ENCODE measurements at places on chromosomes 16 and 17.

GRCh38 chr16:53457670-53458069 is 23.4 kb downstream of the RBL2 start:
- peak; percentile 90 for DNase-seq

GRCh38 chr17:79991924-79992648 is 43.6 kb downstream of the TBC1D16 start:
- DNase-seq: no peak

DNA sequence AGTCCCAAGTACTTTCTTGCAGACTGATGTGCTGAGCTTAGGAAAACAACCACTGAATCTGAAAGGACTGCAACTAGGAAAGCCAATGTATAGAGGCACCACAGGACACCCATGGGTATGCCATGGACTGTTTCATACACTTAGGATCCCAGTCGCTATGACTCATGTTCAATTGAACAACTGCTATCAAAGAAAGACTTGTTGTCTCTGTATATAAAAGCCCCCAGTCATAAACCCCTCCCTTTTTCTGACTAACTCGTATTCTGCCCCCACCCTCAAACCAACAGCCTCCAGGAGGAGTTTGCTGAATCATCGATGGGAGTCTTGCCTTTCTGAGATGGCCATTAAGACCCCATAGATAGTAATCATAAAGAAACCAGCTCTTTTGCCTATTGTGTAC is 205.4 kb downstream of the ANKFN1 start:
- no peak for DNase-seq

GRCh38 chr17:17200311-17200710 is 5.8 kb downstream of the PLD6 start:
- DNase-seq: no peak

GRCh38 chr17:27346228-27346899 is 52.5 kb downstream of the WSB1 start:
- no peak for DNase-seq

DNA sequence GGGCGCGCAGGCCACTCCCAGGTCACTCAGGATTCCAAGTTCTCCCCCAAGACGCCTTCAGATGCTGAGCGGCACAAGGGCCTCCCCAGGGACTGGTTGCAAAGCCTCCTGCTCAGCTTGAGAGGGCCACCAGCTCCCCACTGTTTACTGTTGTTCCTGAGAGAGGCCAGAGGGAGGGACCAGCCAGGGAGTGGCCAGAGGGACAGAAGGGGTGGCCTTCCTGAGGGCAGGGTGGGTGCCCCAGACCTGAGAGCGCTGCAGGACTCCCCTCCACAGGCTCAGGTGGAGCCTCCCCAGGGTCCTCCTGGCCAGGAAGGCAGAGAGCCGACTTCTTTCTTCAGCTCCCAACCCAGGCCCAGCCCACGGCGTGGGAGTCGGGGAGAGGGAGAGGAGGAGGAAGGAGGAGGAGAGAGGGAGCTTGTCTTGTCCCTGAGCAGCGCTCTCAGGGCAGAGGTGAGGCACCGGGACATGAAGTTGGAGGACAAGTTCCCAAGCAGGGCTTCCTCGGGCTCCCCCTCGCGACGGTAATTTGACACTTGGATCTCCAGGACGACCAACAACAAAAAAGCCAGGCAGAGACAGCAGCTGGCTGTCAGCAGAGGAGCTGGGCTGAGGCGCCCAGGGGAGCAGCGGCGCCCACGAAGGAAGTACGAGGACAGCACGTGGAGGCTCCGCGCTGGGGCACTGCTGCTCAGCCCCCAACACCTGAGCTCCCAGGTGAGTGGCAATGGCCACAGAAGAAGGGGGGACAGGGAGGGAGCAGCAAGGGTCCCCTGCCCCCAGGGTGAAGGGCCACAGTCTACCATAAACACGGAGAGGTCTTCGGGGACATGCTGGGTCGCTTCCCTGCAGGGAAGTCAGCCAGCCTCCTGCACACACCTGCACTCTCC is 497 bp downstream of the SMIM5 start:
- peak; percentile 62 for DNase-seq

- DNase-seq: peak; percentile 23
Measured at GRCh38 chr17:16304830-16305229, 48.4 kb downstream of the CENPV start.

GRCh38 chr17:38815576-38816193 is 9.4 kb downstream of the CWC25 start:
- peak; percentile 64 for DNase-seq

GRCh38 chr17:29575511-29576213 is 7.2 kb downstream of the TP53I13 start:
- DNase-seq: no peak

- no peak for DNase-seq
Measured at GRCh38 chr17:74334393-74335039, 8.5 kb downstream of the KIF19 start.

DNA sequence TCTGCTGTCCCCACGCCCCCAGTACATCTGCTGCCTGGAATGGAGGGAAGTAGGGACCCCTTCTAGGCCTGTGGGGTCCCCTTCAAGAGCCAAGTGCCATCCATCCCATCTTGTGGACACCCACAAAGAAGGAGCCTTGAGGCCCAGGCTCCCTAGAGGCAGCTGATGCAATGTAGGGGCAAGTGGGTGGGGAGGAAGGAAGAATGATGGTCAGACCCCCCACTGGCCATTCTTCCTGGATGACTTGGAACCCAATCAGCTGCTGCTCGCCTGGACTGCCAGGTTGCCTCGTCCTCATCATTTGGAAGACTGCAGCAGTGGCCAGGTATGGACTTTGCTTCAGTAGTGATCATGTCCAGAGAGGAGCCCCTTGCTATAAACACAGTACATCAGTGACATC is 48.9 kb downstream of the SMPD3 start:
- no peak for DNase-seq

DNA sequence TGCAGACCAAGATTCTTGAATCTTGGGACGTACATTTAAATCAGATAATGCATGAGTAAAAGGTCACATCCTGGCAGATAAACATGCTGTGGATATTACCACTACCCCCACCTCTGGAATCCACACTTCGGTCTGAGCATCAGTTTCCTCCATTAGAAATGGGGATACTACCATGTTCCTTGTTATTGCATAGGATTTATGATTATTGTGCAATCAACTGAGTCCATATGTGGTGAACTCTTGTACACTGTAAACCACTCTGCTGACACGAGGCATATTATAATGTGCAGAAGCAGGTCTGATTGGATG is 108.7 kb downstream of the VAT1L start:
- DNase-seq: no peak

- DNase-seq: no peak
Measured at GRCh38 chr17:56583772-56584171, 9.7 kb upstream of the NOG start.

DNA sequence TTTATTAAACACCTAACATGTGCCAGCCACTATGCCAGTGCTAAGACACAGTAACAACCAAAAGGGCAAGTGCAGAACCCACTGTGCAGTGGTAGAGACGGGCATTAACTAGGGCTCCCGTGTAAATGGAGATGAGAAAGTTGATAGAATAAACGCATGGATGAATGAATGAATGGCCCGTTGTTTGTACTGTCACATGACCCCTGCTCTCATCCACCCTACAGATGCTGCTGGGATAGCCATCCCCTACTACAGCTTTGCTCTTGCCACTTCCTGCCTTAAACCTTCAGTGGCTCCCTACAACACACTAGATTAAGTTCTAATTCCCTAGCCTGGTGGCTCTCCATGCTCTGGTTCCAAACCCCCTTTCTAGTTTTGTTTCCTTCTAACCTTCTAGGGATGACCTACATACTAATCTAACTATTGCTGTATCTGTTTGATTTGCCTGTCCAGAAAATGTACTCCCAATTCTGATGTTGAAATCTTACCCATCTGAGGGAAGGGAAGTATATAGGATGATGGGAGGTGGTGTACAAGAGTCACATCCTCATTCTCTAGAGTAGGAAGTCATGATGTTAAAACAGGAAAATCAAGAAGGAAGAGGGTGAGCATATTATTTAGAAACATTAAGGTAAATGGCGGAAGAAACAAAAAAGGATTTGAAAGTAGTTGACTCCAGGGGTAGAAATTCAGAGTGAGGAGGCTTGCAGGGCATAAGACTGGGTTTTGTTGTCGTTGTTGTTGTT is 11.4 kb upstream of the TNRC6C start:
- DNase-seq: no peak

DNA sequence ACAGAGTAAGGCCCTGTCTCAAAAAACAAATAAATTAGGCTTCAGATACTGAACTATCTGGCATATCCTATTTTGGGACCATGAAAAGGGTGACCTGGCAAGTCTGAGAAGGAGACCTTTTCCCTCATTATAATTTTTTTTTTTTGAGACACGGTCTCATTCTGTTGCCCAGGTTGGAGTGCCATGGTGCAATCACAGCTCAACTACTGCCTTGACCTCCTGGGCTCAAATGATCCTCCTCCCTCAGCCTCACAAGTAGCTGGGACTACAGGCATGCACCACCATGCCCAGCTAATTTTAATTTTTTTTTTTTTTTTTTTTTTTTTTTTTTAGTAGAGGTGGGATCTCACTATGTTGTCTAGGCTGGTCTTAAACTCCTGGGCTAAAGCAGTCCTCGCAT is 37.3 kb downstream of the PLCG2 start:
- no peak for DNase-seq

DNA sequence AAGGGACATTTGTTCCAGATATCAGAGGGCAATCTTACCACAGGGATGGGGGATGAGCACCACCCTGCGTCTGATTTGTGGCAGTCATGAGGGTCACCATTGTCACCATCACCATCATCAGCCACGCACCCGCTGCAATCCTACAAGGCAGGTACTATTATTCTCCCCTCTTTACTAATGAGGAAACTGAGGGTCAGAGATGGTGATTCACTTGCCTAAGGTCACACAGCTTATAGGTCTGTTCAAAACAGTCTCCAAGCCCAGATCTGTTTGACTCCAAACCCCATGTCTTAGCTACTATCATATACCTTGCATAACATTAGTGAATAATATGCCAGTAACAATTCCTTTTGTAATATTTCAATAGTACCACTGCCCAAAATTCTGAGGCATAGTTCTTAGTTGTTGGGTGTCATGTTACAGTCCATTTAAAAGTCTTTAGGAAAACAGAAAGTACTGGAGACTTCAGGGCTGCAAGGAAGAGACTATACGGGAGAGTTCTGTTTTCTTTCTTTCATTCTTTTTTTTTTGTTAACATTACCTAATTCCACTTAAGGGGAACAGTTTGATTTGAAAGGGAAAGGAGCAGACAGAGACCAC is 166.4 kb downstream of the C16orf95 start:
- no peak for DNase-seq

DNA sequence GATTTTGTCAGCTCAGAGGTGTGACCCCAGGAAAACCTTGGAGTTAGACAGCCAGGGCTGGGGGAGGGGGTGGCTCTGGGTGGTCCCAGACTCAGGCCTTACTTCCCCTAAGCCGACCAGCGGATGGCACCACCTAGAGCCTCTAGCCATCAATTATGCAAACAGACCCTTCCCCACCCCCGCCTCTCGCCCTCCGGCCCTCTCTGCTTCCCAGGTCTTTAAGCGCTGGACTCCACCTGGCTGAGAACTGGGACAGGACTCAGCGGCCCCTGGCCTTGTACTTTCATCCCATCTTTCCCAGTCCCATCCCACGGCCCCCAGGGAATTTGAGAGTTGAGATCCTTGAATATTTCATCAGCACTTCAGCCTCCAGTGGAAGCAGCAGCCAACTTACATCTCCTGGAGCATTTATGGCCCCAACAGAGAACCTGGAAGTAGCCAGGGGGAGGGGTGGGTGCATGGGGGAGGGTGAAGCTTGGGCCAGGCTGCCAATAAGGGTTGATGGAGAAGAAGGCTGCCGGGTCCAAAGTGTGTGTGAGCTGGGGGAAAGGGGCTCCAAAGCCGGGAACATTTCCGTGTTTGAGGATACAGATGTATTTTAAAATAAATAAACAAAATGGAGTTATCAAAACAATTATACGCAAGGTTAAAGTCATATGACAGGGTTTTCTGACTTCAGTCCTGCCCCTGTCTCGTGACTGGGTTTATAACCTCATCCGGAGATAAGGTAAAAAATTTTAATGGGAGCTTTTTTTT is 7.5 kb upstream of the JUP start:
- no peak for DNase-seq

GRCh38 chr16:49604602-49605001 is 231.0 kb downstream of the C16orf78 start:
- no peak for DNase-seq

DNA sequence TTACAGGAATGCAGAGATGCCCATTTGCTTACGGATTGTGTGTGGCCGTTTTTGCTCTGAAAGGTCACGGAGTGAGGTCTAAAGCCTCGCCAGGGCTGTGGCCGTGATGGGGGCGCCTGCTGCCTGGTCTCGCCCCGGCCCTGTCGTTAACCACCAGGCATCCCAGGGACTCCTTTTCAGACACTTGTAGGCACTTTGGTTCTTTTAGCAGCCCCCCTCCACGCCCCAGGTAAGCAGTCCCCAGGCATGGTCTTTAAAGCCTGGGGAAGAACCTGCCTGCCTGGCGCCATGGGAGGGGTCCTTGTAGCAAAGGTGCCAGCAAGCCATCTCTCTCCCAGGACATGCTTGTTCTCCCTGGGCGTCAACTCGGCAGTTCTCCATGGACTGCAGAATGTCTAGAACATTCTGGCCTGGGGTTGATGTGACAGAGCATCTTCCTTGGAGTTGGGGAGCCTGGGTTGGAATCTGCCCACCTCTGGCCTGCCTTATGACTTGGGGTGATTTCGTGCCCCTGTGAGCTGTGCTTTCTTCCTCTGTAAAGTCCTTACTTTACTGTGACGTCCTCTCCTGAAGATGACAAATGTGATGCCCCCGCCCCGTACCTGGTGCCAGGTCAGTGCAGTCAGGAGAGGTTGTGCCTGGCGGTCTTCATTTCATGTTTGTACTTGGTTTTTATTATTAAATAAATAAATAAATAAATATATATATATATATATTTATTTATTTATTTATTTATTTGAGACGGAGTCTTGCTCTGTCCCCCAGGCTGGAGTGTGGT is 5.4 kb downstream of the KCTD5 start:
- DNase-seq: no peak

GRCh38 chr16:2226918-2227317 is 3.5 kb downstream of the E4F1 start:
- DNase-seq: no peak

DNA sequence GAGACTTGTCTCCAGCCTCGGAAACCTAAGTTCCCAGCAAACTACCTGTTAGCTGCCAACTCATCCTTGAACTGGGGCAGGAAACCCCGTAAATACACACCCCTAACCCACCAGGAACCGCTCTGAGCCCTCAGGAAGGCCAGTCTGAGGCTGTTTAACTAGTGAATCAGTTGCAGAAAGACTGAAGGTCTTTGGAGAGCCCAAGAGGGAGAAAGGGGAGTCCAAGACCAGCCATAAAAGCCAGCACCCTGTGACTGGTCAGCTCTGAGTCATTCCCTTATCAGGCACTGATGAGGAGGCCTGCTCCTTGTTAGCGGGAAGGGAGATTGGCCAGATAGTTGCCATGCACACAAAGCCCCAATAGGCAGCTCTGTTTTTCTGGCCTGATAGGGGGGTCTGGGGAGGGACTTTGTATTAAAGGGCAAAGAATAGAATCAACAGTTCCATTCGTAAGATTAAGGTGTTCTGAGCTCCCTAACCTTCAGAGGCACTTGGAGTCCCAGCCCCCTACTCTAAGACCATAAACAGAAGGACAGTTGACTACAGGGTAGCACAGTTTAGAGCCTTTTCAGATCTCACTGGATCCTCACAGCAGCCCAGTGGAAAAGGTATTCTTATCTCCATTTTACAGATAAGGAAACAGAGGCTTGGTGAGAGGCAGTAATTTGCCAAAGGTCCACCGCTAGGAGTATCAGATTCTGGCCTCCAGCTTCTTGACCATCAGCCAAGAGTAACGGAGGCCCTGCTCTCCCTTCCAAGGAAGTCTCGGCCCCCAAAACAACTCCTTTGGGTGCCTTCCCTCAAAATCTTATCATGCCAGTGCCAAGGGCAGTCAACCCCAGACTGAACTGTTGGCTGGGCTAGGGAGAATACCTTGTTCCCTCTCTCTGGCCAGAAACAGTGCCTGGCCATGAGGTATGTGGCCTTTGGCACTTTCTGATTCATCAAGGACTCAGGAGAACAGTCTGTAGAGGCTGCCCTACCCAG is 2.2 kb upstream of the KRT19 start:
- no peak for DNase-seq
